ENCODE measurements at places on chromosomes 3 and 15.

DNA sequence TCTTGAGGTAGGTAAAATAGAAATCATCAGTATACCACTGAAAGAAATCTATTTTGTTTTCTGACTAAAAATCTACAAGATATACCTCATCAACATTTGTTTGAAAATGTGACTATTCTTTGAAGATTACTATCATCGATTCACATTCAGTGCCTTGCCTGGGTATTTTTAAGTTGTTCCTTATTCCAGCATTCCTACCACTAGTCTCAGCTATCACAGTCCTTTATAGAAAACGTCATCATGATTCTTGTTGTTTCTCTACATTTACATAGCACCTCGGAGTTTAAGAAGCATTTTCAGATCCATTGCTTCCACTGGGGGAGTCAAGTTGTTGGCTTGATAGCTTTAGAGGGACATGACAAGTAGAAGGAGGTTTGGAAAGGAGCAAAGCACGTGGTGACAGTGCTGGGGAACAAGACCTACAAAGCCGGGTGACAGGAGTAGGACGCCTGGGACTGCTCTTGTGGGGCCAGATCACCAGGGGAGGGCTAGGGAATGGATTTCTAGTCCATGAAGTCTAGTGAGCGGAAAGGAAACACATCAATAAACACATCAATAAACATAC lies 61.5 kb downstream of the HES1 start:
- DNase-seq: no peak

- no peak for DNase-seq
These were observed 128.6 kb downstream of the SLCO3A1 start for GRCh38 chr15:91981821-91982800.

DNA sequence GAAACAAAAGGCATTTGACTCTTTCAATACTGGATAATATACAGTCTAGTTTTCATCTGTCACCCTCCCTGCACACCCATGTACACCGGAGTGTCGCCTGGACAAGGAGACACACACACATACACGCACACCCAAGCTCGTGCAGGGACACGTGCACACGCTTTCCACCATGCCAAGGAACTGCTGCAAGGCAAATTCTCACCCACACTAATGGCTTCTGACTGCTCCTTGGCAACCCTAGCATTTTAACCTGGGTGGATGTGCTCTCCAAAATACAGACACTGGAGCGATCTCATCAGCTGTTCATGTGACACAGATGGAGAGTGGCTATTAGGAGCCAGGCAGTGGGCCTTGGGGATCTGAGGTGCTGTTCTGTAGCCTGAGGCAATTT lies 61.6 kb downstream of the MEIS2 start:
- no peak for DNase-seq

DNA sequence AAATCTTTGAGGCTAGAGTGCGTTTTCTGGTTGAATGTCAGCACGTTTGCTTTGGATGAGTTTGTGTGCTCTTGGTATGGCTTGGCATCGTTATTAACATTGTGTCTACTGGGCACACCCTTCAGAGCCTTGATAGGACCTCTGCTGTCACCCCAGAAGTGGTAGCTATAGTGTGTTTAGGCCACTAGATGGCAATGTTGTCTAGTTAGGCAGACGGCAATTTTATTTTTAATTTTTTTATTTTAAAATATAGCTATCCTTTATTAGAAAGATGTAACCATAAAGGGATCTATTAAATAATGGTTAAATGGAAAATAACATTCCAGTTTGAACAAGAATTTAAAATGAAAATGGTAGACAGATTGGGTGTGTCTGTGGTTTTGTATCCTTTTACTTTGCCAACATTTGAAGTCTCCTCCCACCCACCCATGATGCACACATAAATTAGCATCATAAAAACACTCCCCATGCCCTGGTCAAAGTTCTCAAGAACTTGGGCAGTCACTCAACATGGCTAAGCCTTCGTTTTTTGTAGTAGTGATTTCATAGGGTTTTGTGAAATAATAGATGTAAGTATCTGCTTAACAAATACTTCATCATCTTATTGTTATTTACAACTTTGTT lies 200.7 kb downstream of the KCNH8 start:
- no peak for DNase-seq

DNA sequence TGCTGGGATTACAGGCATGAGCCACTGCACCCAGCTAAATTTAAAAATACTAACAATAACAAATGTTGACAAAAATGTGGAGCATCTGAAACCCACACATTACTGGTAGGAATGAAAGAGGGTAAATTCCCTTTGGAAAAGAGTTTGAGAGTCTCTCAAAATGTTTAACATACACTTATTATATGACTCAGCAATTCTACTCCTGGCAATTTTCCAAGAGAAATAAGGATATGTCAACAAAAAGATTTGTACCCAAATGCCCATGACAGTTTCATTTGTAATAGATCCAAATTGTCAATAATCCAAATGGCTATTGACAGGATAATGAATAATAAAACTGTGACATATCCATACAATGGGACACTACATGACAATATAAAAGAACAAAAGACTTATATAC lies 9.0 kb downstream of the HCLS1 start:
- DNase-seq: no peak

DNA sequence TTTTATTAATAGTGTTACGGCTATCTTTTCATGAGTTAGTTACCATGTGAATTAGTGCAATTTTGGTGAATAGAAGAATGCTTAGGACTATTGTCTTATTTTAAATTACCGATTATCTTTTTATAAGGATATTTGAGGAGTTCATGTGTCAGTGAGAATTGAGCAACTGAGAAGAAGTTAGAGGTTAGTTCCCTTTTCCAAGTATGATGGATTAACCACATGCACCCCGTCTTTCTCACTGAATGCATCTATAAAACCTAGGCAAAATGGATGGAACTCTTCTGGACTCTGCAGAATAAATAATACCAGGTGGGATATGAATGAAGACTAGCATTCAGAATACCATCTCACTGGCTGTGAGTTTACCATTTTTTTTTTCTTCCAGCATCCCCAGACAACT lies 74.3 kb downstream of the TCF12 start:
- no peak for DNase-seq
